ENCODE measurements at places on chromosomes 7 and 10.

- DNase-seq, result peak; percentile 46
Measured at GRCh38 chr7:27196287-27196767, 3.6 kb downstream of the HOXA13 start.

DNA sequence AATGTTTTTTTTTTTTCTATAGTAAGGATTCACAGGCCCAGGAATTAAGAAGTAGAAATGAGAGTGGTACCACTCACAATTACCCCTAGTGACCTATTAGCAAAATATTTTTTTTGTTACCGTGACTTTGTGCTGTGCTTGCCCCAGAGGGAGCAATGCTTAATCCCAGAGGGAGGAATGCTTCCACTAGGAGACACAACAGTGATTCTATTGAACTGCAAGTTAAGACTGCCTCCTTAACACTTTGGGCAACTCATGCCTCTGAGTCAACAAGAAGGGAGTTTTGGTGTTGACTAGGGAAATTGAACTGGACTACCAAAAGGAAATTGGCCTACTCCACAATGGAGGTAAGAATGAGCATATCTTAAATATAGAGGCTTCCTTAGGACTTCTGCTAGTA, 17.2 kb upstream of the MEOX2 start:
- no peak for DNase-seq

DNA sequence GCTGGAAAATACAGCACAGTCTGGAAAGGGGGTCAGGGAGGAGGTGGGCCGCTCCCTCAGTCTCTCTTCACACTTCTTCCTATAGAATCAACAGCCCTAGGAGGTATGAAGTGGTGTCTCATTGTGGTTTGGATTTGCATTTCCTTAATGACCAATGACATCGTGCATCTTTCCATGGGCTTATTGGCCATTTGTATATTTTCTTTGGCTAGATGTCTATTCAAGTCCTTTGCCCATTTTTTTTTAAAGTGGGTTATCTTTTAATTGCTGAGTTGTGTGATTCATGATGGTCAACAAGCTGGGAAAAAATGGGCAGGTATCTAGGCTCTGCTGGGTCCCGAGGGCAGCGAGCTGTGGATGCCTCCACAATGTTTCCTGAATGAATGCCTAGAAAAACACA, 29.1 kb downstream of the TMEM130 start:
- DNase-seq, result no peak

- no peak for DNase-seq
Measured at GRCh38 chr7:111982804-111983203, 223.4 kb downstream of the DOCK4 start.

GRCh38 chr10:62046522-62047227, 145.2 kb downstream of the ARID5B start:
- no peak for DNase-seq

- no peak for DNase-seq
Measured at GRCh38 chr7:155961241-155962190, 149.3 kb upstream of the SHH start.

DNA sequence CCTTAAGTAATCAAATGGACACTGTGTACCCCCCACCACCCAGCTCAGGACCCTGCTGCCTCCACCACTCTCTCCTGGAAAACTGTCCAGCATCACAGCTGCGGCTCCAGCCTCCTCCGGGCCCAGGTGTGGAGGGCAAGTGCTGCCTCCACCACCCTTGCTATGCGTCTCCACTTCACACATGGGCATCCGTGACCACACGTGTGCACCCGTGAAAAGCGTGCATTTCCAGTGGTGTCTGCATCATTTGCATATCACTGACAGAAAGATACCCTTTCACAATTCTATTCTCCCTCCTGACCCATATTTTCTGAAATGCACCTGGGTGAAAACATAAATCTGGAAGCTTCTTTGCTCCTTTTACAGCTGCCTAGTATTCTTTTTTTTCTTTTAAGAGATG, 89.7 kb upstream of the PDGFA start:
- no peak for DNase-seq

DNA sequence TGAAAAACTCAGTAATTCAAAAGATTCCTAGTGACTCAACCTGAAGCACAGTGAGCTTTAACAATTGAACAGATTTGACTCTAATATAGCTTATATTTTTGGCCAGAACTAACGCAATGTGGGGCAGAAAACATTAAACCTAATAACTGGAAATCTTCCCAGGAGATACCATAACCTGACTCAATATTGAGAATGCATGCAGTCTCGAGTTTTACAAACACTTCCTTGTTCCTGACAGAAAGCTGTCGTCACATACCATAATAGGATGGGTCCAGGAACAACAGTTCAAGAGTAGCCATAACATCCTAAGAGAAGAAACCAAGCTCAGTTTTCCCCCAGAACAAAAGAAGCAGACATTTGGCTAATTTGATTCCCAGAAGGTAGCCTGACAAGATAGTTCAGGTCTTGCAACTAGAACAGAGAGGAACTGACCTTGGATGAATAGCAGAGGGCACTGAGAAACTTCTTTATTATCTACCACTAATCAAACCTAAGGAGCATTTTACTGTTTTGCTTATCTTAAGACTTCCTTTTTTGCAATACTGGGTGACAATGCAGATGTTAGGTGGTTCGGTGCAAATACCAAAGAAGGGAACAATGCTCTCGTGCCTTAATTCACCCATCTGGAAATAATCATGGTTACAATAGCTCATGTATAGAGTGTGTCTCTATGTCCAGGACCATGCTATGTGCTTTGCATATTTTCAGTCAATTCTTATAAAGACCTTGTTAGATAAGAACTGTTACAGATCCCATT, 38.6 kb upstream of the ACSL5 start:
- no peak for DNase-seq

DNA sequence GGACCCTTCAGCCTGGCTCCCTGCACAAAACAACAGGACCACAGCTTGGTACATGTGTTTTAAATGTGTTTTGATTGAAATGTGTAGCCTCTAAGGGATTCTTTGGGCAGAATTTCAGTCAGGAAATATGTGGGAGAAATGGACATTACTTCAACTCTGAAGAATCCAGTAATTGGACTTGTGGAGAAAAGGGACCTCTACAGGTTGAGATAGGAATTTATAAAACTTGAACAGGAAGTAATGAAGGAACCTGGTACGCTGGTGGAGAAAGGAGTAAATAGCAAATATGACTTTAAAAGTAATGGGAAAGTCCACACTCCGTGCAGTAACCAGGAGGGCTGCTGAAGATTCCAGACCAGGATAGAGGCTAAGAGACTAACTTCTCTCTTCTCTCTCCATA, 220.5 kb downstream of the LHFPL3 start:
- DNase-seq, result no peak

GRCh38 chr10:127118034-127118433, 78.4 kb downstream of the INSYN2A start:
- no peak for DNase-seq

DNA sequence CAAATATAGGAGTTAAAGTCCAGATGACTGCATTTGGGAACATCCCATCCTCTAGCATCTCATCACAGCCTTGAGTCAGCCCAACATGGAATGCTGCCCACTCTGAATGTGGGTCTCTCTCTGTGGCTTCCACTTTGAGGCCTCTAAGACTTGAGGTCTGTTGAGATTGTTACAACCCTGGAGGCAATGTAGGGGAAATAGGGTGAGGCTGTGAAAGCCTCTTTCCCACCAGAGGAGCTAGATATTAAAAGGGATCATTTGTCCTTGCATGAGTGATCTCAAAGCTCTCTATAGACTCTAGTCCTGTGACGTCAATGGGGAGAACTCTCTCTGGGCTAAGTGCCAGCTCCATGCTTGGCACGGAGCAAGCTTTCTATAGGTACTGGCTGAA, 6.4 kb upstream of the GOLGA7B start:
- no peak for DNase-seq

- no peak for DNase-seq
Measured at GRCh38 chr7:25664593-25664992, 436.3 kb upstream of the NPVF start.

DNA sequence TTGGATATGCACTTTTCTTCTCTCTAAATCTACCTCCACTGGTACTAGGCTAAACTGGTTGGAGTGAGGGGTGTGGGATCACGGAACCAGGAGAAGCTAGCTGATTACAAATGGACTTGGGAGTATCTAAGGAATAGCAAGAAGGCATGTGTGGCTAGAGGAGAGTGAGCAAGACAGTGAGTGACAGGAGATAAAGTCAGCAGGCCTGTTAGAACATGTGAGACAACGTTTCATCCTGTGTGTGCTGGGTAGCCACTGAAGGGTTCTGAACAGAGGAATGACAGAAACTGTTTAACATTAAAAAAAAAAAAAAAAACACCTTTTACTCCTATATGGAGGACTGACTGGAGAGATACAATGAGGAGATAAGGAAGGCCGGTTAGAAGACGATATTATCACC, 51.7 kb downstream of the ZNF438 start:
- no peak for DNase-seq

GRCh38 chr10:132517951-132518521, 19.6 kb upstream of the INPP5A start:
- no peak for DNase-seq

GRCh38 chr10:82918022-82918421, 1043.0 kb downstream of the NRG3 start:
- DNase-seq, result no peak

DNA sequence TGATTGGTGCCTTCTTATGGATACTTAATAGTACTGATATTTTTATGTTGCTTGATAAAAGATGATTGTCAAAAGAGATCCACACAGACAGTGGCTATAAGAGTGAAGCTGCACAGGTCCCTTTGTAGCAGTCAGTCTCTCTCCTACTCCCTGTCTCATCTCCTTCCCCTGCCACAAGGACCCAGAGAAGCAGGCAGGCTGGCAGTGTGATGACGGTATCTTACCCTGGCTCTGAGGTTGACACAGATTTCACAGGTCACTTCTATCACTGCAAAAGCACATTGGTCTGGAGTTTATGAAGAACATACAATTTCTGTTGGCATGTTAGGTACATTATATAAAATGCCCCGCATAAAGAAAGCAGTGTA, 64.4 kb upstream of the AHR start:
- DNase-seq, result no peak

DNA sequence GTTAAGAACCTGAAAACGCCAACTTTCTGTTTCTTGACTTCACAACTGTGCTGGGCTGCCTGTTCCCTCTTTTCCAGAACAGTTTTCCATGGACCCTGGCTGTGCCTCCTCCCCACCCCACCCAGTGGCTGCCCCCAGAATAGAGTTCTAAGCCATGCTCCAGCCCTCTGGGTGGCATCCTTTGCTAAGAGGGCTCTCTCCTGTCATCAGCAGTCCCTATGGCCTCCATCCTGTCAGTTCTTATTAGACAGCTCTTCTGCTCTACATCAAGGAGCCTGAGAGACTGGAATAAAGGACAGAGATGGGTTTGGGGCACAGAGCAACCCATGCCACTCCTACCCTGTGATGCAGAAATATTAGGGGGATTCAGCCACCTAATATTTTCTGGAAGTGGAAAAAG, 13.9 kb upstream of the LRRC4 start:
- no peak for DNase-seq

DNA sequence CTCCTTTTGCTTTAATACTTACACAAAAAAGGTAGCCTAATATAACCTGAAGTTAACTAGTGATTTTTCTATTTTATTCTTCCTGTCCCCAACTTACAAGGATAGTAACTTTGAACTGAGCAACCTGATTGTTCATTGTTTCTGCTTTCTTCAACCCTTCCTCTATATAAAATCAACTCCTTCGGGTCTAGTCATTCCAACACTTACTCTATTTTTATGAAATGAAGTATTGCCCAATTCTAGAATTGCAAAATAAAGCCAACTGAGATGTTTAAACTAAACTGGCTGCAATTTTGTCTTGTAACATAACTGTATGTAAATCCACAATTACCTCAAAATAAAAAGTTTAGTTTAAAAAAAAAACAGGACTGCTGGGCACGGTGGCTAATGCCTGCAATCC, 20.3 kb upstream of the DNA2 start:
- DNase-seq, result no peak

DNA sequence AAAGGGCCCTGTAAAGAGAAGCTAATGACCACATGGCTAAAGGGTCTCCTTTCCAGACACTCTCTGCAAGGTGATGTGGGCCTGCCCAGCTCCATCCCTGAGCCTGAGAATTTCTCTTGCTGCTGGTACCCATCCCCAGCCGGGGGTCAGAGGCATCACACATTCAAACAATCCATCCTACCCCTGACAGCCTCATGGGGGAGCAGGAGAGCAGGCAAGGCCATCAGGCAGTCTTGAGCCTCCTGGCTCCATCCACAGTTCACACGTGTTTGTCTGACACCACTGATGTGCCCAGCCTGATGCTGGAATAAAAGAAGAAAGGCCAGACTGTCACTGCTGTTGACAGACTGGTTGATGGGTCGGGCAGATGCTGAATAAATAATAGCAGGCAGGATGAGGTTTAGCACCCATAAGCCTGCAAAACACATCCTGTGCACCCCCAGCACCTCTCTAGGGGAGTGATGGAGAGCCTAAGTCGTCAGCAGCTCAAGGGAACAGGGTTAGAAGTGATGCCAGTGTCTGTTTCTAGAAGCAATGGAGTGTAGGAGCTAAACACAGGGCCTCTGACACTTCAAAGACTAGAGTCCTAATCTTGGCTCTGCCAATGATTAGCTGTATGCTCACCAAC, 43.5 kb downstream of the TLL2 start:
- DNase-seq, result no peak

DNA sequence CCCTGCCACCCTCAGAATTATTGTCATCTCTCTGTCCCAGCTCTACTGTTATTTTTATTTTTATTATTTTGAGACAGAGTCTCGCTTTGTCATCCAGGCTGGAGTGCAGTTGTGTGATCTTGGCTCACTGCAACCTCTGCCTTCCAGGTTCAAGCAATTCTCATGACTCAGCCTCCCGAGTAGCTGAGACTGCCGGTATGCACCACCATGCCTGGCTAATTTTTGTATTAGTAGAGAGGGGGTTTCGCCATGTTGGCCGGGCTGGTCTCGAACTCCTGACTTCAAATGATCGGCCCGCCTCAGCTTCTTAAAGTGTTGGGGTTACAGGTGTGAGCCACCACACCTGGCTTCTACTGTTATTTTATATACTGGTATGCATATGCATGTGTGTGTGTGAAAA, 11.0 kb downstream of the CALHM2 start:
- no peak for DNase-seq

DNA sequence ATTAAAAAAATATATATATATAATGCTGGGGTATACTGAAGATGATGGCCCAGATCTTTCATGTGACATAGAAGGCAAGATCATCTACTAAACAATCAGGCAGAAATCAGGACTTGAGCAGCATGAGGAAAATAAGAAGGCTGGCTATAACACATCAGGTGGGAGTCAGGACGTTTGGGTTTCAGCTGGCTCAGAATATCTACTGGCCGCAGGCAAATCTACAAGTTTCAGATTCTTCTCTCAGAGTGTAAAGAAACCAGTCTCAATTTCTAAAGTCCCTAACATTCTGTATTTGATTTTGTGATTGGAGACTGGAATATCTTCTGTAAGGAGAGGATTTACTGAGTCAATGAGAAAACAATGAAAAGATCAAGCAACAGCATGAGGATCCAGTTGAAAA, 37.7 kb upstream of the FAM3C start:
- no peak for DNase-seq

GRCh38 chr10:7436490-7437100, 25.8 kb upstream of the SFMBT2 start:
- no peak for DNase-seq

GRCh38 chr7:20323595-20323994, 7.1 kb upstream of the ITGB8 start:
- DNase-seq, result no peak

Data from amniotic stem cell (primary cell).